ENCODE measurements at places on chromosomes 4 and X.
A peak's percentile ranks its signal among the peaks of the same experiment; 100 is the strongest.

- DNase-seq = no peak
These were observed 12.1 kb upstream of the ARAP2 start for GRCh38 chr4:36256398-36256891.

GRCh38 chrX:153494541-153495361, at the start of gene BGN:
BGN (plus strand) TSS chrX:153494980; CDS start chrX:153504632, 9,652 bp downstream.
- DNase-seq = peak; percentile 22

DNA sequence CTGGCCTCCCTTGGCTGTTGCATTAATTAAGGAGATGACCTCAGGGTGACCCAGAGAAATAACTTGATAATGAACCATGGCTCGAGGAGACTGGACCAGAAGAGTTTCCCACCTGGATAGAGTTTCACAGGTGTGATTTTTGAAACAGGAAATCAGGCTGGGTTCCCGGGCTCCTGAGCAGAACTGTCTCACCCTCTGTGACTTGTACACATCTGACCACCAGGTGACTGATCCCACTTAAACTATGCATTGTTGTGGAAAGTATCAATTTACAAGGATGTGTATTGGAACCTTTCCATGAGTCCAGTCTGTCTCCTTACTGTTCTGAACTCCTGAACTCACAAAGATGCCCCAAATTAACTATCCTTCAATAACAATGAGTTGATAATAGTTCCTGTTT, 220.3 kb downstream of the PTTG2 start:
- DNase-seq = no peak

DNA sequence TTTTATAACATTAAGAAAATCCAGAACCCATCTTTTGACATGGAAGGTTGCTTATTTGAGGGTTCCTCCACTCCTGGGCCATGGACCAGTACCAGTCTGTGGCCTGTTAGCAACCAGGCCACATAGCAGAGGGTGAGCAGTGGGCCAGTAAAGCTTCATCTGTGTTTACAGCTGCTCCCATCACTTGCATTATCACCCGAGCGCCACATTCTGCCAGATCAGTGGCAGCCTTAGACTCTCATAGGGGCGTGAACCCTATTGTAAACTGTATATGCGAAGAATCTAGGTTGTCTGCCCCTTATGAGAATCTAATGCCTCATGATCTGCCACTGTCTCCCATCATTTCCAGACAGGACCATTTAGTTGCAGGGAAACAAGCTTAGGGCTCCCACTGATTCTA, 58.6 kb downstream of the NDST4 start:
- DNase-seq = no peak

- DNase-seq = no peak
These were observed 248.8 kb downstream of the PCDH7 start for GRCh38 chr4:30968926-30969325.

DNA sequence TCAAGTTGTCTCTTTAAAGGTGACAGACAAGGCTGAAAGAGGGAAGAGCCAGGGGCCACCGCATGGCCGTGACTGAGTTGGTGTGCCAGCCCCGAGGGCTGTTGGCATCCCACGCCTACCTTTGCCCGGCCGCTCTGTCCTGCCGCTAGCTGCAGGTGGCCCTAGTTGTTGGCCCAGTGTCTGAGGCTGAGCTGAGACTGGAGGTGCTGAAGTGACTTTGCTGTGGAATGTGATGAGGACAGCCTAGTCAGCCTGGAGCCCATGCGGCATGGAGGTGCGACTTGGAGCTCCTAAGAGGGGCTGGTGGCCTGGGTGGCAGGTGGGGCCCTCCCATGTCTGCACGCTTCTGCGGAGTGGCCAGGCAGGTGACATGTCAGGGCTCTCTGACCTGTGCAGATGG, 6.6 kb downstream of the TADA2B start:
- peak; percentile 58 for DNase-seq

DNA sequence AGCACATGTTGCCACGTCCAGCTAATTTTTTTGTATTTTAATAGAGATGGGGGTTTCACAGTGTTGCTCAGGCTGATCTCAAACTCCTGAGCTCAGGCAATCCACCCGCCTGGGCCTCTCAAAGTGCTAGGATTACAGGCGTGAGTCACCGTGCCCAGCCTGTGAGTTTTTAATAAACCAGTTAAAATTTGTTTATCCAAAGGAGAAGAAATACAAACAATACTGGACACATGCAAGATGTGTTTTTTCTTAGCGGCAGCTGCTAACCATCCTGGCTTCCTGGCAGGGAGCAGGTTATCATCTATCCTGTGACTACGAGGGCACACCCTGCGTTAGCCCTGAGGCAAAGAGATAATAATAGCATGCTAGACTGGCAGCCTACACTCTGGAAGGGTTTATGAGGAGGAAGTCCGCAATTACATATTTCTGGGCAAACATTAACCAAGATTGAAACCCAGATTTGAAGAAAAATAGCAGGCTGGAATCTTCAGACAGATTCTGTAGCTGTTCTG, 191.4 kb downstream of the SPRY1 start:
- DNase-seq = peak; percentile 50

DNA sequence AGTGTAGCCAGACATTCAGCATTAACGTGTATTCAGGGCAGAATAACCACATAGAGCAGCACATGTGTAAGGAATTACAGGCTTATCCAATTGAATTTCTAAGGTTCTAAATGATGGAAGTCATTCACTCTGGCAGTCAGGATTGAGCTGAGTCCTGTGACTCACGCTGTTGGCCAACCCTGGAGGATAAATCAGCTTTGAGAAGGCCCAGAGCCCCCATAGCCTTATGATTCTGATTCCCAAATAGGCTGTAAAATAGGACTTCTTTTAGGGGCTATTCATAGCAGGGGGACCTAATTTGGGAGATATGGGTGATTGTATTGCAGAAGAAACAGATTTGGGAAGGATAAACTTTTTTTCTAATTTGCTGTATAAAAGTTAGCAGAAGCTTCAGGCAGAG, 8.1 kb upstream of the HPF1 start:
- DNase-seq = no peak

Data from T47D (cell line).